ENCODE measurements at places on chromosomes 7 and 10.

- DNase-seq: no peak
Observed at GRCh38 chr7:100641463-100641859, at the start of gene TFR2. TSS of gene TFR2 (minus strand) at chr7:100641552. CDS start at chr7:100641509, 43 bp downstream.

DNA sequence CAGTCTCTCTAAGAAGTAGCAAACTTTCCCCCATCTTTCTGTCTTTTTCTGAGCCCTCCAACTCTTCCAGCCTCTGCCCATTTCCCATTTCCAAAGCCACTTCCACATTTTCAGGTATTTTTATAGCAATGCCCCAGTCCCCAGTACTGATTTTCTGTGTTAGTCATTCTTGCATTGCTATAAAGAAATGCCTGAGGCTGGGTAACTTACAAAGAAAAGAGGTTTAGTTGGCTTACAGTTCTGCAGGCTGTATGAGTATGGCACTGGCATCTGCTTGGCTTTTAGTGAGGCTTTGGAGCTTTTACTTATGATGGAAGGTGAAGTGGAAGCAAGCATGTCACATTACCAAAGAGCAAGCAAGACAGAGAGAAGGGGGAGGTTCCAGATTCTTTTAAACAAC is 17.2 kb downstream of the PLCE1 start:
- no peak for DNase-seq

DNA sequence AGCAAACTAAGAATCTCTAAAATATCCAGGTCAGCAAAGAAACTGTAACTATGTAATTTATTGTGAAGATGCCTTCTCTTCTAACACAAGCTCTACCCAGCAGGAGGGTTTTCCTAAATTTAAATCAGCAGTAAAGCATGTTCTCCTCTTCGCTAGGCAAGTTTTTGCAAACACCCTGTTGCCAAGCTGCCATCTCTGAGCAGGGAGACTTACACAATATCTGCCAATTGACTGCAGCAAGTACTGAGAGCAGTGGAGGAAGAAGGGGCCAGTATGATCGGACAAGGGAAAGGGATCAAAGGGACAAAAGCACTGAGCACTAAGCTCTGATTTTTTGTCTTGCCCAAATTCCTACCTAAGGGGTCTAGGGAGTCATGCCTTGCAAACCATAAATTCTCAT is 16.0 kb upstream of the LANCL2 start:
- no peak for DNase-seq

DNA sequence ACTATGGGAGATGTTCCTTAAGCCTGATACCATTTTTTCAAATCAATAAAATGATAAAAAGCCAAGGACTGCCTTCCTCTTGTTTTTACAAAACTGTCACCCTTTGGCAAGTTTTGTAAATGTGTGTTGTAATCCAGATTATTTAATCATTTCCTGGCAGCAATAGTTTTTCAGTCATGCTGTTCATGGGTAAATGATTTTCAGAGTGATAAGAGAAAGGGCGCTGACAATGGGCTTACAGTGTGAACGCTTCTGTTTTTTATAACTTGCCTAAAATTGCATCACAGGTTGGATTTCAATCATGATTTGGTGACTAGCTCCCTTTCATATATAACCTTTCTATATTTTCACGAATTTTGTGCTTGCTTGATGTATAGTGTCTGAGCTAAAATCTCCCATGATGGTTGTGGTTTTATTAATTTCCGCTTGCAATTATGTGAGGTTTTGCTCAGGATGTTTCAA is 19.0 kb upstream of the DMBT1 start:
- no peak for DNase-seq

GRCh38 chr10:101666083-101666482 is 28.9 kb downstream of the FBXW4 start:
- no peak for DNase-seq

GRCh38 chr7:144987686-144988085 is 151.8 kb upstream of the TPK1 start:
- peak; percentile 73 for DNase-seq
